GM18507 (cell line): ENCODE measurements at places on chromosomes 4 and X.

- no peak for DNase-seq
Measured at GRCh38 chrX:74523224-74523623, 91.2 kb downstream of the RLIM start.

DNA sequence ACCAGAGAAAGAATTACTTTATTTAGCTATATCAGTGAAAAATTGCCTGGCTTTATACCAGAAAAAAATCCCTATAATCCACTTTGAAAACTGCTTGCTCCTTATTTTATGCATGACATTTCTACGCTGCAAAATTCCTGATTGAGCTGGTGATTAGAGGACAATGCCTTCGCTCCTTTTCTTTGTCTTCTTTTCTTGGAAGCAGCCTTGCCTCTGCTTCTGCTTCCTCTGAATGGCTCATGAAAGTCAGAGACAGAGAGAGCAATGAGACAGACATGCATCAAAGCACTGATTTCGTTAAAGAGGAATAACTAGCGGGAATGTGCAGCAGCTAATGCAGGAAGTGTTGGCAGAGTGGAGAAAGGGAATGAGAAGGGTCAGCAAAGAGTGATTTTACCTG lies 294.3 kb upstream of the IGFBP7 start:
- no peak for DNase-seq

GRCh38 chrX:2559124-2559523 lies 58.3 kb upstream of the DHRSX start:
- DNase-seq, result no peak

GRCh38 chr4:175386776-175387507 lies 425.1 kb downstream of the GPM6A start:
- no peak for DNase-seq

GRCh38 chrX:75327607-75328006 lies 53.7 kb downstream of the UPRT start:
- no peak for DNase-seq

DNA sequence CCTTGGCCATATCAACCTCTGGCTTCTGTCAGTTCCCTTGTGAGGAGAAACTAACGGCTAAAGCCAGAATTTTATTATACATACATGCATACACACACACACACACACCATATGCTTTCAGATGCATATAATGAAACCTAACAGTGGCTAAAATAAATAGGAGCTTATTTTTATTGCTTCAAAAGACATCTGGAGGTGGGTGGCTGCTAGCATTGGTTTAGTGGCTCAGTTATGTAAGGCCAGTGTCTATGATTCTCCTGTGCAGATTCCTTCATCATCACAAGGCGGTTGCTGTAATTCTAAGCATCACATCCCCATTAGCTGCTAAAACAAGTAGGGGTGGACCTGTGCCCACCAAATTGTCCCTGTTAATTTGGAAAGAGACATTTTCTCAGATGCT lies 110.8 kb downstream of the MAPK10 start:
- no peak for DNase-seq

GRCh38 chrX:41303013-41303412 lies 30.9 kb upstream of the DDX3X start:
- DNase-seq, result no peak

DNA sequence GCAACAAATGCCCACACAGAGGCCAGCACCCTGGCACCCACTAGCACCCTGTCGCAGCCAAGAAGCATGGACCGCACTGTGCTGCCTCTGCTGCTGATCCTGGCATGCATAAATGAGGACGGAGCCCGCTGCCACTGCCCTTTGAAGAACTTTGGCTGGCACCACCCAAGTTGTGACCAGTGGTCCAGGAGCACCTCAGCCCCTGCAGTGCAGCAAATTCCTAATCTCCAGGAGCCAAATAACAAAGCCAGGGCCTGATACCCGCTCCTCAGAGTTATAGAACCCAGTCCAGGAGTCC lies 807.2 kb downstream of the GLUD2 start:
- DNase-seq, result no peak

GRCh38 chr4:186158021-186158813 lies 33.1 kb upstream of the CYP4V2 start:
- no peak for DNase-seq

- DNase-seq, result no peak
Measured at GRCh38 chr4:81049907-81050306, 19.4 kb downstream of the BMP3 start.

DNA sequence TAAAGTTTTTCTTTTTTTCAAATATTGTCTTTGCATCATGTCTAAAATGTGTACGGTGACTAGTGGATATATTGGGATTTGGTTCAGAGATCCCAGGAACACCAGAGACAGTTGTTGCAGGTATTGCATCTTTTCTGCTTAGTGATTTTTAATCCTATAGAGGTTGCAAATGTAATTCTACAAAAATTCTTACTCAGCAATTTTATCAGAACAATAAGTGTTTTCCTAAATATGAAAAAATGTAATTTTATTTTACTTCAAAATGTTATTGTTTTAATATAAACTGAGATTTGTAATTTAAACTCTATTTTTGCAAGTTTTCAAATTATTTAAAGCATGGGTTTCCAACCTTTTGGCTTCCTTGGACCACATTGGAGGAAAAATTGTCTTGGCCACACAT lies 8.2 kb downstream of the ZNF718 start:
- DNase-seq, result no peak

GRCh38 chrX:108097380-108097779 lies 5.8 kb downstream of the ATG4A start:
- DNase-seq, result no peak

GRCh38 chr4:94304365-94304971 lies 38.2 kb downstream of the HPGDS start:
- no peak for DNase-seq

GRCh38 chrX:155886409-155886808 lies 5.3 kb downstream of the VAMP7 start:
- no peak for DNase-seq

GRCh38 chr4:157204634-157205244 lies 15.8 kb upstream of the GRIA2 start:
- DNase-seq, result no peak

DNA sequence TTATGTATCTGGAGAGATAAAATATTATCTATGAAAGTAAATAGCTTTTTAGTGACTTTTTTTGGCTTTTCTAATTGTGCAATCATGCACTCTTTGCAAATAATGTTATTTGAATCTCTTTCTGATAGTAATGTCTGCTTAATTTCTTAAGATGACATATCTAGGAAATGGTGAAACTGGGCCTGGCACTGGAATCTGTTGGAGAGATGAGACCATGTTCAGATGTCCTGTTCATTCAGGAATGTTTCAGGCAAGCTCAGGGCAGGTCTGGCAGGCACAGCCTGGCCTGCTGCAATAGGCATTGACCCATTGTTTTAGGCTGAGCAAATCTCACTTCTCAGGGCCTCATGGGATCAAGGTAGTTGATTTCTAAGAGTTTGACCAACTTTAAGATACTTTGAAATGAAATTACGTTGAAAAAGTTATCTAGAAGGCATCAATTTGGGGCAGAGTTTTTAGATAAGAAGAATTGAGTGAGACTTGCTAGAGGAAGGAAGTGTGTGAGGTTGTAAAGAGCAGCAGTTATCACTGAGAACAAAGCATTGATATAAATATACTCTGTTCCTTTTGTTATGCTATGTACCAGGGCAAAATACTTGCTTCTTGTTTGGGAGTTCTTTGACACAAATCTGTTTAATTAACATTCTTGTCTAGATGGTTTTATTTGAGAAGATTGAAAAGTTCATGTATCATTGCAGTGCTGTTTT lies 133.0 kb upstream of the LEF1 start:
- DNase-seq, result no peak

DNA sequence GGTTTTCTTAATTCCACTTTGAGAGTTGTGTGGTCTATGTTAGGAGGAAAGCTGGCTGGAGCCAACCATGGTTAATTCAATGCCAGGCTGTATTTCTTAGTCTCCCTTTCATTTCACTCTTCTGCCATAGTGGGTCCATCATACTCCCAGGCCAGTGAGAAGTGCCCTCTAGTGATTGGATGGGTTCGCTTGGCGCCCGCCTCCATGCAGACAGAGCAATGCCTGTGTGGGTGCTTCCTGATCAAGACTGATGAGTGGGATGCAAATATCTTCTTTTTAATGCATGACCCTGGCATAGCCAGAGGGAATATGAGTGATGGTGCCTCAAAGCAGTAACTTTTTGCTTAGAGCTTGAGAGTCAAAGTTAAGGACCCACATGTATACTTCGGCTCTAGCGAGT lies 6.4 kb downstream of the BMX start:
- no peak for DNase-seq

- no peak for DNase-seq
Measured at GRCh38 chr4:159497936-159498335, 395.1 kb downstream of the RAPGEF2 start.

DNA sequence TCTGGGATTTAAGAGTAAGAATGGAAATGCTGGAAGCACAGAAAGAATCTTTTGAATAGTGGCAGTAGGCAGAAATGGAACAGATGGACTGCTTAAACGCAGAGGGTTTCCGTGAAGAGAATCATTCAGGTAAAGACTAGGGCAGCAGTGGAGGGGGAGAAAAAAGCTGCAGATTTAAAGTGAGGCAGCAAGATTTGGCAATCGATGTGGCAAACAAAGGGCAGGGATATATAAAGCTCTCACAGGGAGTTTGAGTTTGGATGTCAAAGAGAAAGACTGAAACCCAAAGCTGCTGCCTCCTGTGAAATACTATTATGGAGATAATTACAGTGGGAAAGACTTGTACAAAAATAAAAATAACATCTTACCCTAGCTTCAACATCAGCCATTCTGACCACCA lies 384.0 kb downstream of the CENPC start:
- DNase-seq, result no peak

- no peak for DNase-seq
Measured at GRCh38 chr4:106034751-106035150, 139.5 kb downstream of the NPNT start.

DNA sequence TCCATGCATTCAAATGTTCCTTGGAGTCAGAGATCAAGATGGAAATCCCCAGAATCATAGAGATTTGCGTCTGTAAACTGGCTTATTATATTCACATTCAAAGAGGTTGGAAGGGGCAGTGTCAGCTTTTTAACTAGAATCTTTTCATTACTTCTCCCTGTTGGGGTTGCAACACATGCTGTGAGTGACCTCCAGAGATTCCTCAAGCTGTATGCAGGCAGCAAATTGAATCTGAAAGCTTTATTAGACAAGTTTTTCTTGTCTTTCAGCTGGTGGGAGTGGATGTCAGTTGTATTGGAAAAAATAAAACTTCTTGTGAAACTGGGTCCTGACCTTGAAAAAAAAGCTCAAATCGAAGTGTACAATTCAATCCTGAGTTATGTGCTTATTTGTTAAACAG lies 736.5 kb upstream of the FTHL17 start:
- no peak for DNase-seq

- DNase-seq, result no peak
Measured at GRCh38 chrX:149759824-149760223, 14.0 kb upstream of the HSFX1 start.

DNA sequence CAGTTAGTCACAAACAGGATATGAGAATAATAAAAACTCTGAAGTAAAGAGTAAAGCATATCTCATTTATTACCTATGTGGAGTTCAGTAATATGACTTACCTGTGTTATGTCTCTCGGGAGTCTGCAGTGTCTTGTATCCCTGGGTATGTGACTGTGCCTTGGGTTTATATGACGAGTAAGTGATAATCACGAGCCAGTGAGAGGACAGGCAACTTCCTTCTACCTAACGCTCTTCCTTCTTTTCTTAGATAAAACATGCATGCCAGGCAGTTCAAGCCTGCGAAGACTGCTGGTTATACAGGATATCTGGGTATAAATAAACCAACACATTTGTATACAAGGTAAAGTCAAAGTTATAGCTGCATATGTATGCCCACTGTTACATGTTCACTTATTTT lies at the start of gene HPGDS:
HPGDS (minus strand) TSS at position 143 of the 400 bp plus-strand sequence. CDS start 8,207 bp downstream, outside the sequence.
- no peak for DNase-seq

DNA sequence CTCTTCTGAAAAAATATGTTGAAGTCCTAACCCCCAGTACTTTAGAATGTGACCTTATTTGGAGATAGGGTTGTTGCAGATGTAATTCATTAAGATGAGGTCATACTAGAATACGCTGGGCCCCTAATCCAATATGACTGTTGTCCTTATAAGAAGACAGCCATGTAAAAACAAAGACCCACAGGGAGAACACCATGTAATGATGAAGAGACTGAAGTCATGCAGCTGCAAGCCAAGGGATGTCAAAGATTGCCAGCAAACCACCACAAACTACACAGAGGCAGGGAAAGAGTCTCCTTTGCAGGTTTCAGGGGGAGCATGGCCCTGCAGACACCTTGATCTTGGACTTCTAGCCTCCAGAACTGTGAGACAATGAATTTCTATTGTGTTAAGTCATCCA lies 37.4 kb downstream of the CXorf58 start:
- DNase-seq, result no peak

GRCh38 chr4:126821152-126821551 lies 811.6 kb upstream of the INTU start:
- DNase-seq, result no peak

DNA sequence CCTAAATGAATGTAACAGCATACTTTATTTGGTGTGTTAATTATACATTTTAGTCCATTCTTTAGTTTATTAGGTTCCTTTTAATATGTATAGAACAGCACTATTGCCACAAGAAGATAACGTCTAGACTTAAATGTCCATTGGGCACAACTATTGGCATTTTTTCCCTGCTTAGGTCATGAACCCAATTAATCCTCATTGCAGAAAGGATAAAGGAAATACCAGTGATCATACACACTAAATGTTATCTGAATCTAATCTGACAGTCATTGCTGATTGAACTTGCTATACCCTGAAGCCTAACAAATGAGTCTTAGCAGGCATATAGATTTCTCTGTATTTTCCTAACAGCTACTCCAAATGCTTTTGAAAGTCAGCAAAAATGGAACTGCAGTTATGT lies 2250.0 kb upstream of the AGA start:
- DNase-seq, result no peak

- DNase-seq, result no peak
Measured at GRCh38 chrX:6732101-6732500, 197.2 kb upstream of the VCX3A start.

DNA sequence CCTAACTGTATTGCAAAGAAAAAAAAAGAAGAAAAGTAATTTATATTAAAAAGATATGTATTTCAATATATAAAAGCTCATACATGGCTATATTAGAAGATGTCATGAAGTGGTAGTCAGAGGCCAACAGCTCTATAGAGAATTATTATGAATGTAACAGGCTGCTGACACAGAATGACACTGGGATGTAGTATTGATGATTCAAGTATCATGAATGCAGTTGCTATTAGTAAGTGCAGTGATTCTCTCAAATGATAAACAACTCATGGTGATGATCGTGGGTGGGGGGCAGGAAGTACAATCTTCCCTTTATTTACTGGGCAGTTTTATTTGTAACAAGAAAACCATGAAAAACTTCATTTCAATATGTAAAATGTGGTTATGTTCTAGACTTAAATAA lies 124.6 kb downstream of the COL4A6 start:
- no peak for DNase-seq
